Sigmoid colon (tissue), 7 donors: ENCODE measurements at places on chromosomes 12 and 14. TPM values are rescaled to one million over a fixed set of nuclear protein-coding genes. Genes with fewer than 3 reads are reported as not detected.

The DPPA3 gene
- polyA plus RNA-seq: not detected

The VRTN gene
- 0.23 TPM for polyA plus RNA-seq

The DAO gene
- 4.2 TPM for polyA plus RNA-seq

The SCYL2 gene
- polyA plus RNA-seq: 21.0 TPM

The KRT79 gene
- not detected for polyA plus RNA-seq

The GPR65 gene
- polyA plus RNA-seq: 0.92 TPM

The NCOR2 gene
- polyA plus RNA-seq: 24.7 TPM

The KRT86 gene
- polyA plus RNA-seq: not detected

The ESYT1 gene
- polyA plus RNA-seq: 9.0 TPM

The MNAT1 gene
- polyA plus RNA-seq: 11.6 TPM

The SLC7A7 gene
- 16.4 TPM for polyA plus RNA-seq

The PIK3C2G gene
- polyA plus RNA-seq: 0.07 TPM

The FOXN4 gene
- polyA plus RNA-seq: not detected

The CCDC177 gene
- polyA plus RNA-seq: not detected

The ZFP36L1 gene
- 141 TPM for polyA plus RNA-seq

The LRP1-AS gene
- not detected for polyA plus RNA-seq

The RAB15 gene
- polyA plus RNA-seq: 28.9 TPM

The KRT78 gene
- polyA plus RNA-seq: 0.20 TPM

The IFNG-AS1 gene
- polyA plus RNA-seq: 0.29 TPM

The AQP6 gene
- polyA plus RNA-seq: not detected

The PLEK2 gene
- 35.4 TPM for polyA plus RNA-seq

The RNASE4 gene
- 11.4 TPM for polyA plus RNA-seq
